ENCODE measurements at places on chromosomes 1 and 21.

- DNase-seq = peak; percentile 44
Observed at GRCh38 chr21:43916691-43917514, 51.9 kb downstream of the AGPAT3 start.

DNA sequence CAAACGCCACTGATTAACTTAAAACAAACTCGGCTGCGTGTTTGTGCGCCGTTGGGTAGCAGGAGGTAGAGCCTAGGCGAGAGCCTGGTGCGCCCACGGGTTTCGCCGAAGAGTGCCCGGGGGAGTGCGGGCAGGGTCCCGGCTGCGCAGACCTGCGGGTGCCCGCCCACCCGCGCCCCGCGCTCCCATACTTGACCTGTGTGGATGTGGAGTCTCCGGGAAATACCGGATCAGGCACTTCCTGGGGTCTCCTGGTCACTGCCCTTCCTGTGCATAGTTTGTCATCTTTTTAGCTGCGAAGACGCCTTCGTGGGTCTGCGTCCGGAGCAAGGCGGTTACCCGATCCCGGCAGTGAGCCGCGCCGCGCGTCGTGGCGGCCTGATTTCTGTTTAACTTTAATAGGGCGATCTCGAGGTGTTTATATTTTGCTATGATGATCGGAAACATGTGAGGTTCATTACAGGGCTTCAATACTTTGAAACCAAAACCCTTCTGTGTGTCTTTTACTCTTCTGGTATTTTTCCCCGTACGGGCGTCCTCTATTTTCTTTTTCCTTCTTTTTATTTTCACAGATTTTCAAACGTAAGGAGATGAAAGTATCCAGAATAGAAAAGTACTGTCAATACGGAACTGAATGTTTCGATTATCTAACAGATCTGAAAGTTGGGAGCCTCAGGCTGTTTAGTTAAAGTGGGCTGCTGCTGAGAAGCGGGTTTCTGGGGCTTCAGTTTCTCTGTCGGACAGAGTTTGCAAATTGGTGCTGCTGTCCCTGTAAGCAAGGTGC, 15.2 kb downstream of the NR5A2 start:
- DNase-seq = no peak

DNA sequence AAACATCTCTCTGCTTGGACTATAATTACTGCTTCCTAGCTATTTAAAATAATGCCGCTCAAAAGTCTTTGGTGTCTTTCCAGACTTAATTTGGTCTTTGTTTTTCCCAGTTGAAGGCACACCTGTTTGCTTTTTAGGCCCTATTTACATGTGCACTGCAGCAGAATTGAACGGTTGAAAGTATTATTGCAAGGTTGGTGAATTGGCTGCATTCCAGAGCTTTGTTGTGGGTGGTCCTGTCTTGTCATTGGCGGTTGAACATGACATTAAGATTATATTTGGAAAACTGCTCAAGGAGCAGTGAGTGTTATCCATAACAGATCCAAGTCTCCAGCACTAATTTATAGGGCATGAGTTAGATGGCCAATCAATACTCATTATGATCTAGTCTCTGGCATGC, 656.3 kb downstream of the PTPRC start:
- no peak for DNase-seq

GRCh38 chr1:25799935-25800702, at the start of gene SELENON:
SELENON (plus strand) TSS chr1:25800193; CDS start chr1:25800231, 38 bp downstream.
- peak; percentile 91 for DNase-seq

- DNase-seq = peak; percentile 60
Observed at GRCh38 chr1:110011527-110012041, 22.8 kb upstream of the STRIP1 start.

DNA sequence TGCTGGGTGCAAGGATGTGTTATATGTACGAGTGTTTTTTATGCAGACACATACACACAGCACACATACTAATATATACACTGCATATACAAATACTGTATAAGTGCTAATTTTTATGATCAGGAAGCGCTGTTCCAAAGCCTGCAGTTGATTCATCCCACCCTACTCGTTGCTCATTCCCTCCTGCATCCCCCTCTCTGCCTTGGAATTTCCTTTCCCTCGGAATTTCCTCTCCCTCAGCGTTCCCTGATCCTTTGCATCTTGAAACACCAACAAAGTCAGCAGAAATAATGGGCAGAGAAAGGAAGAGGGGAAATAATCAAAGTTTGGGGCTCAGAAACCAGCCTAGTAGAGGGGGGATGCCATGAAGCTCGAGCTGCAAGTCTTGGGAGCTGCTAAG, 98.9 kb downstream of the CSMD2 start:
- DNase-seq = no peak

Measured in AG20443 (cell line).